ENCODE measurements at places on chromosomes 2 and 18.
A peak's percentile ranks its signal among the peaks of the same experiment; 100 is the strongest.

DNA sequence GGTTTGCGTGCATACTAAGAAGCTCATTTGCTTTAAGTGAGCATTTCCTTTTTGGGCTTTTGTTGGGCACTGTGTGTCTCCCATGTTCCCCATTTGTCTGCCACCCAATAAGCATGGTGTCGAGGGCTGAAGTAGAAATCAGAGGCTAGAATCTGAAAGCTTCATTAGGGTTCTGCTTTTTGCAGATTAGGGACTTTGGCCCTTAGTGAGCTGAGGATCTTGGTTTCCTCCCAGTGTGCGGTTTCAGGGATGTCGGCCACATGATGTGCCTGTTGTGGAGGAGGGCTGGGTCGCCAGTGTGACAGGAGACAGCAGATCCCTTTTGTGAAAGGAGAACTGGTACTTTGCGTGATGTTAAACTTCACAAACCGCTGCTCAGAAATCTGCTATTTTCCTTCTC lies 41.1 kb downstream of the PLEKHB2 start:
- no peak for DNase-seq

GRCh38 chr2:19649785-19650380 lies 251.9 kb downstream of the TTC32 start:
- DNase-seq: no peak

GRCh38 chr2:128573531-128573930 lies 254.9 kb upstream of the HS6ST1 start:
- no peak for DNase-seq

GRCh38 chr2:171451074-171451473 lies 17.0 kb downstream of the DCAF17 start:
- no peak for DNase-seq

DNA sequence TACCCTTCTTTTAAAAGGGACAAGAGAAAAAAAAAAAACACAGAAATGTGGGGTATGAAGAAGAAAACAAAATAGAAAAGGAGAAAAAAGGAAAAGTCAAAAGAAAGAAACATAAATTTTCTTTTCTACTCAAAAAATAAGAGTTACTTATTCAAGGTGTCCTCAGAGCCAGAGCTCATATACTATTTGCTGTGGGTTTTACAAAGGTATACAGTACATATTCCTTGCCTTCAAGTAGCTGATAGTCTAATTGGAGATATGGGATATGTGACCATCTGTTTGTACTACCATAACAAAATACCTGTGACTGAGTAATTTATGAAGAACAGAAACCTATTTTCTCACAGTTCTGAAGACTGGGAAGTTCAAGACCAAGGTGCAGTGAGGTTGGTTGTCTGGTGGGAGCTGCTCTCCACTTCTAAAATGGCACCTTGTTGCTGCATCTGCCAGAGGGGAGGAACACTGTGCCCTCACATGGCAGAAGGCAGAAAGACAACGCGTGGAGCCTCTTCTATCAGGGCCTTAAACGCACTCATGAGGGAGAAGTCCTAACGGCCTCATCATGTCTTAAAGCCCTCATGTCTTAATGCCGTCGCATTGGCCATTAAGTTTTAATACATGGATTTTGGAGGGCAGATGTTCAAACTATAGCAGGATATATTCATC lies 33.9 kb downstream of the NBAS start:
- peak; percentile 19 for DNase-seq

DNA sequence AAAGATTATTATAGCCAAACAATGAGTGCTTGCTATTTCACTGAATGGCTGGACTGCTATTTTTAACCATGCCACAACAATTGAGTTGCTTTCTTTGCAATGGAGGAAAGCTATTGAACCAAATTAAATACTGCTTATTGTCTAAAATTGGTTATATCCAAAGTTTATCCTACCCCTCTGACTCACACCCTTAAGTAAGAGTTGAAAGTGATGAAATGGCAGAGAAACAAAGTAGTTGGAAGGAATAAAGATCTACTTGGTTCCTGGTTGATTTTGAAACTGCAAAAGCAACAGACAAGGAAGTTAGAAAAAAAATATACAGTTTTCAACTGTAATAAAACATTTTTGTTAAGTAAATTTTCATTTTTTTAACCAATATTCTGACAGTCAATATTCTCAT lies 47.5 kb downstream of the EML4 start:
- DNase-seq: no peak

GRCh38 chr2:43044093-43044681 lies 182.2 kb downstream of the ZFP36L2 start:
- DNase-seq: no peak

DNA sequence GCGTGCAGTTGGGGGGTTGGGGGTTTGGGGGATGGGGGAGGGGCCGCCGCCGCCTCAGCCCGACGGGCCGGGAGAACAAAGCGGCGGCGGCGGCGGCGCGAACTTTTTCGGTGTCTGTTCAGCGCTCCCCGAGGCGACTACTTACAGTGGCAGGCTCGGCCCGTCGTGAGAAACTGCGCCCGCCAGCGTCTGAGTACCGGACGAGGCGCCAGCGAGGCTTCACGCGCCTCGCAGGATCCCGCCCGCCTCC lies 172 bp downstream of the PRKD3 start:
- peak; percentile 83 for DNase-seq

DNA sequence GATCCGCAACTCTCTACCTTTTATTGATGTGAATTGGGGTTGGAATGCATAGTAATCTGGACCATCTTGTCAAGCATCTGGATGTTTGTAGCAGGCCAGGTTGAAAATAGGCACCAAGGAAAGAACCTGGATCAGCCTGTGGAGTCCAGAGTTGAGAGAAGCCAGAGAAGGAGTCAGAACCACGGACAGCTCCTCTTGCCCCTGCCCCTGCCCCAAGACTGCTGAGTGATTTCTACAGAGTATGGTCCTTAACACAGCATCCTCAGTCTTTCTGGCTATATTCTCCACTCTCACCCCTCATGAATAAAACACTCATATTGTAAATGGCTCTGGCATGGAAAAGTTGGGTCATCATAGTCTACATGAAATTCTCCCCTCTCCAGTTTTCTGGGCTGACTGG lies 154.6 kb downstream of the LOXHD1 start:
- DNase-seq: peak; percentile 21

DNA sequence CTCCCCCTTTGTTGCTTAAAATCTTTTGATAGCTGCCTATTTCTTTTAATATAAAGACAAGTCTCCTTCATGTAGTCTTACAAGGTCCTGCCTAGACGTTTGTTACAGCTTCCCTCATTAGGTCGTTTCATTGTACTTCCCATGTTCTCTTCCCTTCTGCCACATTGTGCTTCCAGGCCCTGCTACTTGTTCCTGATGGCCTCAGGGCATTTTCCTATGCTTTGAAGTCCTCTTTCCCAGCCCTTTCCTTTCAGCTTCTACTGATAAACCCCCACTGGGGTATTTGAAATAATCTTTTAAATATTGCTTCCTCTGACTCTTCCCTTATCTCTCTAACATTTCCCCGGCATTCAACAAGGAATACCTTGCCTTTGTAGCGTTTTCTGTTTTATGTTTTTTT lies 67.4 kb downstream of the UBE2E3 start:
- DNase-seq: no peak

GRCh38 chr2:36069074-36069473 lies 286.5 kb upstream of the CRIM1 start:
- no peak for DNase-seq

DNA sequence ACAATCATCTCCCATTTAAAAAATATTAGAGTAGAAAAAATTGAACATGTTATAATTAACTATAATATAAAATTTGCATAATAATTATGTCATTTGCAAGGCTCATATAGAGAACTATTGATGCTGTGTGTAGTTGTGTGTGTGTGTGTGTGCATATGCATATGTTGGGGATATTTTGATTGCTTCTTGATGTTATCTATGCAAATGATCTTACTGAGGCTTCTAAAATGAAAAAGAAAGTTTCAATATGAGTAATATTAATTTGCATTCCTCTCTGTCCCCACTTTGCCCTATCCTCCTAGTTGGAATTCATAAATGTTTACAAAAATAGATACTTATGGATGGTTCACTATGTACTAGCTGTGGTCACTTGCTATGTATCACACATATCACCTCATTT lies 523.3 kb downstream of the TRIB2 start:
- DNase-seq: peak; percentile 13

GRCh38 chr2:150204451-150204850 lies 283.0 kb downstream of the RND3 start:
- DNase-seq: no peak

- no peak for DNase-seq
Measured at GRCh38 chr2:223439786-223440185, 162.4 kb downstream of the SCG2 start.

DNA sequence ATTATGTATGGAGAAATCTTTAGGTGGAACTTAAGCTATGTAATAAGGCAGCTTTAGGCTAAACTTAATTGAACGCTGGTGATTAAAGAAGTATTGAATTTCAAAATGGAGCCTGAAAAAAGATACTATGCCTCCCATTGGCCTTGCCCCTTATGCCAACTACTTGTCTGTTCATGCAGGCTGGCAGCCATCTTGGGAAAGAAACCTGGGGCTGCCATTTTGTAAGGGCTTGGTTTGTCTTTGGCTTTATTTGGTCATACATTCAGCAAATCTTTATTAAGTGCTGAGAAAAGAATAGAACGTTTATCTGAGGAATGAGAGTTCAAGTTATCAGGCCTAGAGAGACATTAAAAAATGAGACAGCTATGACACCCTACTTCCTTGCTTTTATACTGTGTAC lies 231.3 kb downstream of the KCNE4 start:
- DNase-seq: no peak

- DNase-seq: no peak
Measured at GRCh38 chr2:107621186-107622165, 205.2 kb upstream of the RGPD4 start.

GRCh38 chr2:33529771-33530481 lies 53.5 kb downstream of the RASGRP3 start:
- DNase-seq: peak; percentile 53

DNA sequence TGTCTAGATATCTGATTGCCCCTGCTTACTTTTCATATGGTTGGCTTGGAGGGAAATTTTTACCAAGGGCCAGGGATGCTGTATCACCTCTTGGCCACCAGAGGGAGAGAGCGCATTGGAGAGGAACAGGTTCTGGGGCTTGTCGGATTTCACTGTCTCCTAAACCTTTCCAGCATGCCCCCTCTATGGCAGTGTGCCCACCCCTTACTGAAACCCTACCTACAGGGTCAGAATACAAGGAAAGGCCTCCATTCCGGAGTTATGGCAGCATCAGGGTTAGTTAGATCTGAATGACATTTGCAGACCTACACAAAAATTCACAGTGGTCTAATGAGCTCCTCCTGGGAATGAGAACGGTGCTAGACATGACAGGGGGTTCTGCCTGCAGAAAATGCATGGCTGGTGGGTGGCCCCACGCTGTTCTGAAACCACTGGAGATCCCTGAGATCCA lies 5.8 kb downstream of the SLC14A2 start:
- DNase-seq: peak; percentile 62

DNA sequence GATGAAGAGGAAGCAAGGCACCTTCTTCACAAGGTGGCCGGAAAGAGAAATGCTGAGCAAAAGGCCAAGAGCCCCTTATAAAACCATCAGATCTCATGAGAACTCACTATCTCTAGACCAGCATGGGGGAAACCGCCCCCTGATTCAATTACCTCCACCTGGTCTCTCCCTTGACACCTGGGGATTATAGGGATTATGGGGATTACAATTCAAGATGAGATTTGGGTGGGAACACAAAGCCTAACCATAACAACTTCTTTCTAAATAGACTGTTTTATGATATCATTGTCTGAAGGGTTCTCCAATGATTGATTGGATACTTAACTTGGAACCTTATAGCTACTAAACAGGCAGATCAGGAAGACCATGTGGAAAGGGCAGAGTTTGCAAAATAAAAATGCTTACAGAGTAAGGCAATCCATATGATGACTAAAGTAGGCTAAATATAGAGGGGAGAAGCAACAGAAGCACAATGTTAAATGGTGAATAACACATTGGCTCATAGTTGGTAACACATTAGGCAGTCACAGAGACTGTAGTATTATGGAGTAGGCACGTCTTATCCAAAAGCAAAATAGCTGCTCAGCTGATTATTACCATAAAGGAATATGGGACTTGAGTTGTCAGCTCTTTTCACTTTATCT lies 179.0 kb downstream of the BARD1 start:
- no peak for DNase-seq

DNA sequence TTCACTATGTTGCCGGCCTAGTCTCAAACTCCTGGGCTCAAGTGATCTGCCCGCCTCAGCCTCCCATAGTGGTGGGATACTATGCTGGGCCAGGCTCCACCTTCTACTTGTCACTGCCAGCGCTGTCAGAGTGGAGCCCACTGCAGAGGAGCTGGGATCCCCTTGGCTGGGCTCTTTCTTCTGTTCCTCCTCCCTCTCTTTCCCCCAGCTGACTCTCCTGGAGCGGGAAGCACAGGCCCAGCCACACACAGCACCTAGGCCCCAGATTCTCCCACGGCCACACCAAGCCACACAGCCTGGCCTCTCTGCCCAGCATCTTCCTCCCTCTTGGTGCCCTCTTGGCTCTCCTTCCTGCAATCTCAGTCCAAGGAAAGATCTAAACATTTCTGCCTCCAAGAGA lies 3.7 kb upstream of the GAREM2 start:
- no peak for DNase-seq

GRCh38 chr2:40859617-40860016 lies 407.7 kb upstream of the SLC8A1 start:
- no peak for DNase-seq

GRCh38 chr18:68060871-68061270 lies 544.4 kb upstream of the DSEL start:
- DNase-seq: no peak

- no peak for DNase-seq
Measured at GRCh38 chr2:202965810-202966460, 48.7 kb upstream of the NBEAL1 start.

DNA sequence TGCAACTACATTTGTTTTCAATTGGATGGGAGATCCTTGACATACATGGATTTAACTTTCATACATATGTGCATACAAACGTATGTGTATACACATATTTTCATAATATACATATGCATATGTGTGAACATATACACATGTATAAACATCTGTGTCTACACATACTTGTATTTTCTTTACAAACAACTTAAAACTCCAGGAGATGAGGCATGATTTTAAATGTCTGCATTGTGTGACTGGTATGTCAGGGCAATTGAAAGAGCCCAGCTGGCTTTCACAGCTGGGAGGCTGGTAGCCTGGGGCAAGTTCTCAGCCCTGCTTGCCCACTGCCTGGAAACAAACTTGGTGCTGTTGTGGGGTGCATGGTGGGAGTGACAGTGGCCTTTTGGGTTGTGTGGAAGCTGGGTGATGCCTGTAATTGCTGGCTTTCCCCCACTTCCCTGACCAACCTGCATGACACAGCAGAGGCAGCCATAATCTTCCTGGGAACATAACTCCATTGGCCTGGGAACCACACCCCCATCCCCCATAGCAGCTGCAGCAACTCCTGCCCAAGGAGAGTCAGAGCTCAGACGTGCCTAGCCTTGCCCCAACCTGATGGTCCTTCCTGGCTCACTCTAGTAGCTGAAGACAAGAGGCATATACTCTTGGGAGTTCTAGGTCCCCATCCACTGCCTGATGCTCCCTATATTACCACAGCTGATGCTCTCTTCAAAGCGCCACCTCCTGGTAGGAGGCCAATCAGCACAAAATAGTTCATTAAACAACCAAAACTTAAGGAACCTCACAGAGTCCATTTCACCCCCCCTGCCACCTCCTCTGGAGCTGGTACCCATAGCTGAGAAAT lies 158.3 kb downstream of the CERS6 start:
- DNase-seq: peak; percentile 34

All from NAMALWA (cell line).